ENCODE measurements at places on chromosomes 1 and 21.

DNA sequence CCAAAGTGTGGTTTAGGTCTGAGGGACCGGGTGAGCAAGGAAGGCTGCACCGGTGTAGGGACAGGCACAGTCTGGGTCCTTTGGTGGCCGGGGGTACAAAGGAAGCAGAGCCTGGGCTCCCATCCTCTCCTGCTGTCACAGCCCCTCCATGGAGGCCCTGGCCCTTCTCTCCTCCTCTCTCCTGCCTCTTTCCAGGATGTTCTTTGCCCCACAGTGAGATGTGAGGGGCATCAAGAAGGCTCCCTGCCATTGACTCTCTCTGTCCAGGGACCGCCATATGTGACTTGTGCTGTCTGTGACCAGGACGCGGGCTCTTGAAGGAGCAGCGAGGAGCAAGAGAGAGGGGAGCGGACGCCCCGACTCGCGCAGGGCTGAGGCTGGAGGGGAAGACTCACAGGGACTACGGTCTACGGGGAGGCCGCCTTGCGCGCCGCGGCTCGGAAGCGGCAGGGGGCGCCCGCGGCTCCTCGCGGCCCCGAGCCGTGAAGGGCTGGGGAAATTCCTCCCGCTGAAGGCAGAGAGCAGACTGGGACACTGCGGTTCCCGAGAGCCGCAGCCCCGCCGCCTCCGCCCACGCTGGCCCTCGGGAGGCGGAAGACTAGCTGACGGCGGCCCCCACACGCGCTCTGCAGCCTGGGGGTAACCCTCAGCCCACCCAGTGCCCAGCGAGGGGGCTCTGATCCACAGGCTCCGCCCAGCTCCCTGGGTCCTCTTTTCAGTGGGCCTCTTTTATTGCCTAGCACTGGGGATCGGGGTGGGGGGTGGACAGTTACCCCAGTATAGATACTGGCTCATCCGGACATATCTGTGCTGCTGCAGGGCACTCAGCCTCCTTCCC, 40.8 kb downstream of the MAB21L3 start:
- peak; percentile 90 for DNase-seq

GRCh38 chr1:200488375-200489165, 78.7 kb upstream of the ZNF281 start:
- DNase-seq: peak; percentile 80

GRCh38 chr1:221761354-221762002, 19.6 kb upstream of the DUSP10 start:
- DNase-seq: no peak

DNA sequence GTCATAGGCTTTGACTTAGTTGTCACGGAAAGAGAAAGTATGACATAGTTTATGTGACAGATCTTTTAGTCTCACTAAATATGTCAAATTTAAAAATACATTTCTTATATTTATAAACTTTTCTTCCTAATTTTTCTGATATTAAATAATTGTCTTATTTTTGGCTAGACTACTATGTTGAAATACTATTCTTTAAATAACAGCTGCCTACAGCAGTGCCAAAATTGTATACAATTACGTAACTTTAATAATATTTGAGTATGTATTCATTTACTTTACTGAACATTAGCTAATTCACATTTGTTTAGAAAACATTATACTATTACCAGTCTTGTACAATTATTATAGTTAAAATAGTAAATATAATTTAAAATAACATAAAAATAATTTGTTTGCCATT, 137.4 kb downstream of the ADGRL4 start:
- no peak for DNase-seq

GRCh38 chr21:24046829-24047443, 1560.3 kb downstream of the MRPL39 start:
- no peak for DNase-seq

DNA sequence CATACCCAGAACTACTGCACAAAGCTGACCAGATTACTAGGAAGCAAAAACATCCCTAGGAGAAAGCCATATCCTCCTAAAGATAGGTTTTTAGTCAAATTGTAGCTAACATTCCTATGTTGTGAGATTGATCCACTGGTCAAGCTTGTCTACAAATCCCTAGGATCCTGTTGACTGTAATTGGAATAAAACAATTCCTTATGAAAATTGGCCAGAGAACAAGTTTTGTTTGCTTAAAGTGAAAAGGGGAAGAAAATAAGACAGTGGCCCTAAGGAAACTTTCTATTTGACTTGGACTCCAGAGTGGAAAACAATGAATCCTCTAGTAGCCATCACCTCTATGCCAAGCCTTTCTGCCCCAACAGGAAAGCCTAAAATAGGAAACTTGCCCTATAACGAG, 645.2 kb upstream of the USP24 start:
- DNase-seq: no peak

- no peak for DNase-seq
Measured at GRCh38 chr1:219276049-219276738, 102.5 kb downstream of the LYPLAL1 start.

DNA sequence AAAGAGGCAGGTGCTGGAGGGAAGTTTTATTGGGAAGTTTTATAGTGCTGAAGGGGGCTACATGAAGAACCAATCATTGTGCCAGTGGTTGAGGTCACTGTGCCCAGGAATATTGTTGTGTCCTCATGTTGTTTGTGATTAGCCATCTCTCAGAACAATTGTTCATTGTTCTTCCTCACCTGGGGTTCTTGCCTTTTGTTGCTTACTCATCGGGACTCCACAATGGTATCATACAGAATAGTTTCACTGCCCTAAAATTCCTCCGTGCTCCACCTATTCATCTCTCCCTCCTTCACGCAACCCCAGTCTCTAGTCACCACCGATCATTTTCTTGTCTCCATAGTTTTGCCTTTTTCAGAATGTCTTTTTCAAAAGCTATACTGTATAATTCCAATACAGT, 38.9 kb upstream of the CDC14A start:
- DNase-seq: no peak

DNA sequence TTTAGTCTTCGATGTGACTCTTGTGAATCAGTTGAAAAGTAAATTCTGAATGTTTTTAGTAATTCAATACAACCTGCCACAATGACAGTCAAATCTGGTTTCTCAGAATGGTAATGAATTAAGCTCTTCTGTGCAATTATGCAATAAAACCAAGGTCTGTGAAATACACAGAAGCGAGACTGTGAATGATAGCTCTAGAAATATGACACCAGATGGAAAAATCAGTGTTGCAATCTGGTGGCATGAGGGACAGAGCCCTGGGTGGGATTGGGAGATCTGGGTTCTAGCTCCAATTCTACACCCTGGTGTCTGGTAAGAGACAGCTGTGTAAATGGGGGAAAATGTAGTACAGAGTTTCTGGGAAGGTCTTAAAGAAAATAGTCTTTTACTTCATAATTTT, 586.4 kb upstream of the ZRANB2 start:
- DNase-seq: no peak

GRCh38 chr1:53066891-53067738, 5.1 kb downstream of the PODN start:
- DNase-seq: no peak

GRCh38 chr1:7301664-7301981, 469.5 kb upstream of the VAMP3 start:
- DNase-seq: no peak

DNA sequence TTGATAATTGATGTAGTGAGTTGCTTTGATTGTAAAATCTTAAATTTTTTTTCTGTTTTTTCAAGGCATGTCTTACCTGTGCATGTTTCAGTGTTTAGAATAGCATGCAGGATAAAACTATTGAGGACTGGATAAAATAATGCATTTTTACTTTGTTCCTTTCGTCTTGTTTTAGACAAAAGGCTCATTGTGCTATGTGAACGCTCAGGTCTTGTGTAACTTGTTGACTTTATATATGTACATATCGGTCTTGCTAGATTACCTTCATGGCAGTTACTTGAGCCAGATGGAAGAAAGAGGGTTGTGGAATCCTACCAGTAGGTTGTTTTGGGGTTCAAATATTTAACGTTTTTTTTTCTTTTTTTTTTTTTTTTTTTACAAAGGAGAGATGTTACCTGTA, 7.0 kb downstream of the NFIA start:
- DNase-seq: no peak

DNA sequence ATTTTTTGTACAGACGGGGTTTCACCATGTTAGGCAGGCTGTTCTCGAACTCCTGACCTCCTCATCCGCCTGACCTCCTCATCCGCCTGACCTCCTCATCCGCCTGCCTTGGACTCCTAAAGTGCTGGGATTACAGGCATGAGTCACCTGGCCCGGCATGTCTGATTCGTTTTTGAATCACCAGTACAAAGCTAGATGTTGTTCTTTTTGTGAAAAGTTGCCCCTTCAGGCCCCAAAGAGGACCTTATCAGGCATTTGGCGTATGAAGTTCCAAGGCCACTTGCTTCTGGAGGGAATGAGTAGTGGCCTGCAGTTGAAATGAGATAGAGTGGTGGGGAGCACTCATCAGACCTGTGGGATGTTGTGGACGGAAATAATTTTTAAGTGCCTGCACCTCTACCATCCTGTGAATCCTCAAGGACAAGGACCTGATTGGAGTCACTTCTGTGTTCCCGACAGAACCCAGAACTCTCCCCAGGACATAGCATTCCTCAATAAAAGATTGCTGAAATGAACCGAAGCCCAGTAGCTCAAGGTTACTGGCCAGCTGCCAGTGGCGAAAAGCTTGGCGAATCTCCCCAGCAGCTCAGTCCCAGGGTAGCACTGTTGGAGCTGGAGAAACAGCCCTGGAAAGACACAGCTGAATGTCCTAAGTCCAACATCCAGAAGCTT, 50.1 kb downstream of the NDUFS5 start:
- no peak for DNase-seq

DNA sequence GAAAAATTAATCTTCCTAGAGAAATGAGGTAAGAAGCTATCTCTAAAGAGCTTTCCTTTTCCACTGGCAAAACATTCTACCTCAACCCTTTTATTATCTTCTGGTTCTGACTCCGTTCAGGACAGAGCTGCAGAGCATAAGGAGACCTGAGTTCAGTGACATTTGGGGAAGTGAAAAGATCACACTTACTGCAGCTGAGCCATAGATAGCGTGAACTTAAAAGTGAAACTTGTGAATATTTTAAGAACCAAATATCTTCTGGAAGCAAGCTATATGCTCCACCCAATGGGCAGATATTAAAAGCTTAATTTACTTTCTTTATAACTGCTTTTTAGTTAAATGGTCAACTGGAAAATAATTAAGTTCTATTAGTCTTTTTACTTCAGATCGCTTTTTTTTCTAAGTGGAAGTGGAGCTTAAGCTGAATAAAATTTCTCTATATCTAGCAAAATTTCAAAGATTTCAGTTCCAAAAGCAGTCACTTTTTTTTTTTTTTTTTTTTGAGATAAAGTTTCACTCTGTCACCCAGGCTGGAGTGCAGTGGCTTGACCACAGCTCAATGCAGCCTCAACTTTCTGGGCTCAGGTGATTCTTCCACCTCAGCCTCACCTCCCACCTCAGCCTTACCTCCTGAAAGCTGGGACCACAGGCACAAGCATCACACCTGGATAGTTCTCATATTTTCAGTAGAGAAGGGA, 11.9 kb downstream of the PTPN22 start:
- no peak for DNase-seq

DNA sequence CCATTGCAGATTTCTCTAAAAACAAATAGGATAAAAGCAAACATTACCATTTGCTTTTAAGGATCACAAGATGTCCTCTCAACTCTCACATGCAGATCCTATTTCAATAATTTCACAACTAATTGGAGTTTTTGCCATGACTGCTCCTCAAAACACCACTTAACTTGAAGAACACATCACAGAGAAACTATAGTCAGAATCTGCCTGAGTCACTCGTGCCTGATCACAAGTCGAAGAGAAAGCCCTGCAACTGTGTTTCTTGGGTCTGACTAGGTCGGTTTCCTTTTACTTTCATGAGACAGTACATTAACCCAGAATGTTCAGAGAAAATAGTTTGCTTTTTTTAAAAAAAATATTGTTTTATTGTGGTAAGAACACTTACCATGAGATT, 46.3 kb upstream of the SMYD2 start:
- DNase-seq: no peak
